CD4-positive, alpha-beta T cell (primary cell): ENCODE measurements at places on chromosomes 7 and 10. TPM values are rescaled to one million over a fixed set of nuclear protein-coding genes. Genes with fewer than 3 reads are reported as not detected.

HYAL4 gene
- total RNA-seq = 0.14 TPM

GSDME gene
- total RNA-seq = 0.19 TPM

LGI1 gene
- not detected for total RNA-seq

OR9A2 gene
- not detected for total RNA-seq

FAM25C gene
- not detected for total RNA-seq

OR6B1 gene
- total RNA-seq = not detected

GRM8 gene
- not detected for total RNA-seq

SOSTDC1 gene
- not detected for total RNA-seq

GRCh38 chr7:139592801-139593461, 69.4 kb downstream of the CLEC2L start:
- DNase-seq = no peak
- no peaks in the 10 kb centered on the region for H3K4me1 ChIP-seq
- H3K4me3 ChIP-seq = no peak overlapping the region
- H3K27me3 ChIP-seq = no peaks in the 10 kb centered on the region
- no peak overlapping the region for H3K27ac ChIP-seq
- peaks cover 66% of the 10 kb centered on the region for H3K36me3 ChIP-seq

DNA sequence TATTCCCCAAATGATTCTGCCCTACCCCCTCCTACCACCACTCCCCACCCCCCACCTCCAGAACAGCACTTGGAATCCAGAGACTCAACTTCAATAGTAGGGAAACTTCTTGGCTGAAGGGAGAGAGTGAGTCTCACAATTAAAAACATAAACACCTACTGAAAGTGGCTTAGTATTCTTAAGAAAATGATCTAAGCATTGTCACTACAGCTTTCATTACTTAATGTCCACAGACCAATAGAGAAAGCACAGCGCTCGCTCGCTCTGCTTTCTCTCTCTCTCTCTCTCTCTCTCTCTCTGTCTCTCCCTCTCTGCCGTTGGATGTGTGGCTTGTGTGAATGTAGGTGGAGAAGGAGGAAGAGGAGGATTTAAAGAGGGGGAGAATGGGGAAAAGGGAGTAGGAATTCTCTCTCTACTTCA, 1.5 kb upstream of the SEMA3A start:
- H3K4me3 ChIP-seq = no peak overlapping the region
- H3K4me1 ChIP-seq = no peaks in the 10 kb centered on the region
- no peak overlapping the region for H3K27ac ChIP-seq
- no peaks in the 10 kb centered on the region for H3K27me3 ChIP-seq
- H3K36me3 ChIP-seq = no peaks in the 10 kb centered on the region

DNA sequence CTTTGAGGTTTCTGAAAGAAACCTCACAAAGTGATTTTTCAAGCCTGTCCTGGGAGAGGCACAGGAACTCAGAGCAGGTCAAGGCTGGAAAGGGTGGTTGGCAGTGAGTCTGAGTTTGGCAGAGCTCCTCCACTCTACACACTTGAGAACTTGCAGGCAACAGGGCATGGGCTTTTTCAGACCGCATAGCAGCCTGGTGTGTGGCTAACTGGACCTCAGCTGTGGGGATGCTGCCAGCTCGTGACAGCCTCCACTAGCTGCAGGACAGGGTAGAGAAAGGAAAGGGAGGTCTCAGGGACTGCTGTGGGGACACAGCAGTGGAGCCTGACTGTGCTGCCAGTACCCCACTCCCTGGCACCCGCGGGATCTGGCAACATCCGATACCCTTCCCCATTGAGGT, 2.6 kb downstream of the CDHR1 start:
- H3K27me3 ChIP-seq = peaks cover 35% of the 10 kb centered on the region
- peaks cover 19% of the 10 kb centered on the region for H3K4me1 ChIP-seq
- H3K36me3 ChIP-seq = no peaks in the 10 kb centered on the region
- H3K27ac ChIP-seq = no peak overlapping the region
- H3K4me3 ChIP-seq = no peak overlapping the region

GRCh38 chr10:125135771-125136035, 24.7 kb downstream of the CTBP2 start:
- no peaks in the 10 kb centered on the region for H3K36me3 ChIP-seq
- H3K27ac ChIP-seq = no peak overlapping the region
- H3K4me1 ChIP-seq = no peaks in the 10 kb centered on the region
- no peaks in the 10 kb centered on the region for H3K27me3 ChIP-seq

GRCh38 chr10:66671562-66671961, 254.3 kb upstream of the LRRTM3 start:
- DNase-seq = no peak
- no peaks in the 10 kb centered on the region for H3K27me3 ChIP-seq
- H3K4me3 ChIP-seq = no peak overlapping the region
- no peak overlapping the region for H3K27ac ChIP-seq

- DNase-seq = no peak
- no peak overlapping the region for H3K27ac ChIP-seq
- no peaks in the 10 kb centered on the region for H3K27me3 ChIP-seq
These were observed 183.9 kb downstream of the RNLS start for GRCh38 chr10:88399240-88399639.

- DNase-seq = no peak
- H3K4me3 ChIP-seq = no peak overlapping the region
- H3K27ac ChIP-seq = no peak overlapping the region
- H3K4me1 ChIP-seq = no peaks in the 10 kb centered on the region
- H3K27me3 ChIP-seq = no peaks in the 10 kb centered on the region
These were observed 45.7 kb downstream of the PTN start for GRCh38 chr7:137297551-137298463.

DNA sequence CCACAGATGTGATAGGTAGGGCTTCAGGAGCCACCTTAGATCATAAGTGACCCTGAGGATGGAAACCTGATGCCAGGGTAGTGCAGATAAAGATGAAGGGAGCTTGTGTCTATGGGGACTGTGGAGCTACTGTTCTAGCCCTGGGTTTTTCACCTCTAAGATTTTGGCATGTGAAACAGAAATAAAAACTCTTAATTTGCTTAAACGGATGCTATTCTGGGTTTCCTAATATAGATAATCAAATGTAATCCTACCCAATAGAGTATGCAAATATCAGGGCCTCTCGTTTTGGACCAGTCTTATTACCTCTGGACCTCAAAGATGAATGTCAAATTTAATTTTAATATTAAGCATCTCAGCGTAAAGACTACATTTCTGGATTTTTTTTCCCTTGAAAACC, 49.3 kb downstream of the ABCB4 start:
- H3K27ac ChIP-seq = no peak overlapping the region
- H3K4me1 ChIP-seq = no peaks in the 10 kb centered on the region
- H3K36me3 ChIP-seq = no peaks in the 10 kb centered on the region
- no peak for DNase-seq

GRCh38 chr7:150974468-150975391, 3.4 kb downstream of the KCNH2 start:
- peaks cover 24% of the 10 kb centered on the region for H3K27me3 ChIP-seq
- H3K4me3 ChIP-seq = peak overlapping the region; percentile 65
- peak overlapping the region; percentile 63 for H3K27ac ChIP-seq
- H3K36me3 ChIP-seq = no peaks in the 10 kb centered on the region

GRCh38 chr7:23044581-23044980, 30.7 kb upstream of the HYCC1 start:
- H3K4me1 ChIP-seq = no peaks in the 10 kb centered on the region
- DNase-seq = no peak
- no peaks in the 10 kb centered on the region for H3K36me3 ChIP-seq
- H3K4me3 ChIP-seq = no peak overlapping the region

GRCh38 chr7:154960063-154960790, 42.7 kb downstream of the PAXIP1 start:
- no peaks in the 10 kb centered on the region for H3K27me3 ChIP-seq
- no peak for DNase-seq
- no peak overlapping the region for H3K4me3 ChIP-seq
- peaks cover 42% of the 10 kb centered on the region for H3K36me3 ChIP-seq
- no peak overlapping the region for H3K27ac ChIP-seq

DNA sequence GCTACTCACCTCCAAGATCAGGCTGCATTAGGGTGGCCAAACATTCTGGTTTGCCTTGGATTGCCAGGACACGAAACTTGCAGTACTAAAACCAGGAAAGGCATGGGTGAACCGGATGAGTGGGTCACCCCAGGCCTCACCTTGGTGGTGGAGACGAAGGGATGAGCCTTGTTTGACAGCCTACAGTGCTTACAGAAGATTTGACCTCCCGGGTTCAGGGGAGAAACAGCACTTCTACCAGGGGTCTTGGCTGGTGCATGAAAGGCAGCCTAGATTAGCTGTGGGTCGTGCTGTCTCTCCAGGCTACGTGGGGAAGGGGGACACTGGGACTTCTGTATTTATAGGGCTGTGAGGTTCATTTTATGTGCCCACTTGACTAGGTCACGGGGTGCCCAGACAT, 469.8 kb downstream of the PLXNA4 start:
- no peak overlapping the region for H3K4me3 ChIP-seq
- no peaks in the 10 kb centered on the region for H3K36me3 ChIP-seq
- H3K27ac ChIP-seq = no peak overlapping the region
- H3K27me3 ChIP-seq = peaks cover 3% of the 10 kb centered on the region
- H3K4me1 ChIP-seq = no peaks in the 10 kb centered on the region
- DNase-seq = no peak
